Osteoblast (primary cell): ENCODE measurements at places on chromosomes 5 and 9. TPM values are rescaled to one million over a fixed set of nuclear protein-coding genes. Genes with fewer than 3 reads are reported as not detected.

DNA sequence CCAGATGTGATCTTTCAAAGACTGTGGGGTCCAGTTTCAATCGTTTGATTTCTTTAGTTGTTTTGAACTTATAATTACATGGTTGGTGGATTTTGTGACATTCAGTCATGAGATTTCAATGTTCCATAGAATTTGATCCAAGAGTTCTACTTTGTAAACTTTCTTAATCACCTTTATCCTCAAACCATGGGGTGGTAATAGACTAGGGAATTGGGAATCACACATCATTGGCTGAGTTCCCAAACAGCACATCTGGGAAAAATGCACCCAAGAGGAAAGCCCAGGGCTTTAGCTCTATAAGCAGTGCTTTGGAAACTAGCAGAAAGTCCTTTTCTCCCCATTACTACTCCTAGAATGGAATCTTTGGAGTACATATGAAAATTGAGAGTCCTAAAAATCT is 177.6 kb downstream of the NNT start:
- DNase-seq, result peak; percentile 76

- DNase-seq, result no peak
Measured at GRCh38 chr5:122880749-122881148, 35.3 kb downstream of the SNX24 start.

DNA sequence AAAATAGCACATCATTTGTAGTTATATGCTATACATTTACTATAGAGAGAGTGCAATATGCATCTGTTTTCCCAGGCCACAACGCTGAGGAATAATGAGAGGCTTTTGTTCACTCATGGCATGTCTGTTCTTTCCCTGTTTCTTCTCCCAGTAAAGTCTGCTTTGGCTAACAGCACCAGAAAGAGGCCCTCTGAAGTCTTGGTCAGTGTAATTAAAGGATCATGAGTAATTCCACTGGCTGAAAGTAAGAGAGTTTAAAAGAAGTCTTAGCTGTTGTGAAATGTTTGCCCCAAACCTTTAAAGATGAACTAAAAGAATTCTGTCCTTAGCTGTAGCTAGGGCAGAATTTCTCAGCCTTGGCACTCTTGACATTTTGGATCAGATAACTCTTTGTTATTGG is 228.8 kb downstream of the TLE4 start:
- DNase-seq, result no peak

DNA sequence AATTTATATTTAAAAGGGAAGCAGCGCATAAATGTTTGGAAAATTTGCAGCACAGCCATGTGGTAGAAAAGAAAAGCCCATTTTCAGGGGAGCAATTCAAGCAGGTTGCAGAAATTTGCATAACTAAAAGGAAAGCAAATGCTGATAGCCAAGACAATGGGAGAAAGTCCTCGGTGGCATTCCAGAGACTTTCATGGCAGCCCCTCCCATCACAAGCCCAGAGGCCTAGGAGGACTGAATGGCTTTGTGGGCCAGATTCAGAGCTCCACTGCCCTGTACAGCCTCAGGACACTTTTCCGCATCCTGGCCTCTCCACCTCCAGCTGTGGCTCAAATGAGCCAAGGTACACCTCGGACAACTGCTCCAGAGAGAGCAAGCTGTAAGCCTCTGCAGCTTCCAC is 462.9 kb downstream of the CDK5RAP2 start:
- no peak for DNase-seq

- DNase-seq, result no peak
Measured at GRCh38 chr5:116068028-116068632, 16.7 kb upstream of the COMMD10 start.

DNA sequence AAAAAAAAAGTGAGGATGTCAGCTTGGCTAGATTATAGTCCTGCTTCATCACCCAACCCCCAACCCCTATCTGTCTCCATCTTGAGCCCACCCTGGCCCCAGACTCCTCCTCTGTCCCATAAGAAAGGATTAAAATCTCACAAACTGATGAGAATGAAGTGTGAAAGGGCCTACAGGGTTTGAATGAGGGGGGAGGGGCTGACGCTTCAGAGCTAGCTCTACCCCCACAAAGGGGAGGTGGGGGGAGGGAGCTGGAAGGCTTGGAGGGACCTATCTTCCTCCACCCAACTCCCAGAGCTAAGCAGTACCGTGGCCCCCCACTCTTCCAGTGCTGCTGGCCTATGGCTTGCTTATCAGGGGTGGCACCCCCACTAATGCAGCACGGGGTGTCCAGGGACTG is 43.7 kb upstream of the HAND1 start:
- no peak for DNase-seq

The MCIDAS gene
- total RNA-seq, result under 0.01 and 0.29 TPM in 2 replicates

DNA sequence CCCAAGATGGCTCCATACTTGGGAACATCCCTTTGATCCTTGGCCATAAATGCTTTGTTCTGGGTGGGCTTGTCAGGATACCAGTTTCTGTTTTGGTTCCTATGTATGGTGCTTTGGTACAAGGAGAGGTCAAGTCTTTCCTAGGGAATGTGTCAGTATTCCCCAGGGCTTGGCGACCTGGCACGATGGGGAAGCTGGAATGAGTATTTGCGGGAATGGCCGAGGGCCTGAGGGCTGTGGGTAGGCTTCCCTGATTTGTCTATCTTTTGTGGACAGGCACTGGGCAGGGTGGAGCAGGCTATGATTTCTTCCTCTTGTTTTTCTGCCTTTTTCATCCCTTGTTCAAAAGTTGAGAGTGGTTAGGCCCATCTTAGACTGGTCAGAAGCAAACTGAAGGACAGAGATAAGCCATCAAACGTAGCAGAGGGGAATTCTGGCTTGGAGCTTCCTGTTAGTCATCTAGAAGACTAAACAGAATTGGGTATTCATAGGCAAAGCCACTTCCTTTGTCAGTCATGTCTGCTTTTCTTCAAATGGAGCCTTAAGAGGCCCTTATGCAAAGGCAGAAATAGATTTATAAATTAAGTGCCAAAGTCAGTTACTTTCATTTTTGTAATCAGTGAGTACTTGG is 13.7 kb downstream of the DOCK2 start:
- peak; percentile 84 for DNase-seq

DNA sequence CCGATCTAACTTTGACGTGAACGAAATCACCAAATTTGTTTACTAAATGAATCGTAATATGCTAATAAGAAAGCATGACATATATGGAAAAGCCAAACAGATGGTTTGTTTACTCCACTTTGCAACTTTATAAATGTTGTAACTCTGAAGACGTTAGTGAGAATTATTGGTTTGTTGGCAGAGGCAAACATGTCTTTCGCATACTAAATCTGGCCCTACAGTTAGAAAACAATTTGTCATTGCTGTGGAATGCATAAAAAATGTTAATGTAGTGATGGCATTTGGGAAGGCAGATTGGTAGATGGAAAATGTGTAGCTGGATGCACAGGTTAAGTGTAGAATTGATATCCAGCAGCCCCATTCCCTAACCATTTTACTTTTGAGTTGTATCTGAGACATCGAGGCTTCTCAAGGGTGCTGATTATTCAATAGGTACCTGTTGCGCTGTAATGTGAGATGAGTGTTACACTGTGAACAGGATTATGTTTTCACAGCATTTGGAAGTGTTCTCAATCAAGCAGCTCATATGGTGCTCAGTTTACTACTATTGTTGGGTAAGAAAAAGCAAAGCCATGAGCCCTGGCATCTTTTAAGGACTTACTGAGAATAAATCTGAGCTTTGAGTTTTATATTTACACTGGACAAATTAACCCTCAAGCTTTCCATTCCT is 444.8 kb downstream of the BNC2 start:
- DNase-seq, result no peak

The CKMT2 gene
- total RNA-seq, result 0.88 and 1.4 TPM in 2 replicates

DNA sequence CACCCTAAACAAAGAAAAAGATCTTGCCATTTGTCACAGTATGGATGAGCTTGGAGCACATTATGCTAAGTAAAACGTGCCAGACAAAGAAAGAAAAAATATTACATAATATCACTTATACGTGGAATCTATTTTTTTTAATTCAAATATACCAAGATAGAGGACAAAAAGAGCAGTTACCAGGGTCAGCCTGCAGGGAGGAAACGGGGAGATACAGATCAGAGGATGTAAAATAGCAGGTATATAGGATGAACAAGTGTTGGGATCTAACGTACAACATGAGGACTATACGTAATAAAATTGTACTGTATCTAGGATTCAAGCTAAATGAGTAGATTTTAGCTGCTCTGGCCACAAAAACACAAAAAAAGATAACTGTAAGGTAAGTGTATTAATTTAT is 247.5 kb downstream of the TMEM161B start:
- no peak for DNase-seq

DNA sequence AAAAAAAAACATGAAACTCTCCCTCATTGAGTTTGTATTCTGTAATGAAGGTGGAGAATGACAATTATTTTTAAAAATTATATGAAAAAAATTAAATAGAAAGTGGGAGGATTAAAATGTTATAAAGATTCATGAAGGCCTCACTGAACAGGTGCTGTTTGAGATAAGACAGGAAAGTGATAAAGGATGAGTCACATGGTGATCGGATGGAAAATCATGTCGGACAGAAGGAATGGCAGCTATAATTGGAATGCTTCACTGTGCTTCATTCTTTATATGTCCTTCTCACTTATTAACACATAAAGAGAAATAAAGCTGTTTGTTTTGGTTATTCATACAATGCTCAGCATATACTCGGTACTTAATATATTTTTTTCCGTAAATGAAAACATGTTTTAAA is 464.5 kb upstream of the RGMB start:
- no peak for DNase-seq

GRCh38 chr9:75201480-75202209 is 113.3 kb downstream of the OSTF1 start:
- DNase-seq, result no peak

DNA sequence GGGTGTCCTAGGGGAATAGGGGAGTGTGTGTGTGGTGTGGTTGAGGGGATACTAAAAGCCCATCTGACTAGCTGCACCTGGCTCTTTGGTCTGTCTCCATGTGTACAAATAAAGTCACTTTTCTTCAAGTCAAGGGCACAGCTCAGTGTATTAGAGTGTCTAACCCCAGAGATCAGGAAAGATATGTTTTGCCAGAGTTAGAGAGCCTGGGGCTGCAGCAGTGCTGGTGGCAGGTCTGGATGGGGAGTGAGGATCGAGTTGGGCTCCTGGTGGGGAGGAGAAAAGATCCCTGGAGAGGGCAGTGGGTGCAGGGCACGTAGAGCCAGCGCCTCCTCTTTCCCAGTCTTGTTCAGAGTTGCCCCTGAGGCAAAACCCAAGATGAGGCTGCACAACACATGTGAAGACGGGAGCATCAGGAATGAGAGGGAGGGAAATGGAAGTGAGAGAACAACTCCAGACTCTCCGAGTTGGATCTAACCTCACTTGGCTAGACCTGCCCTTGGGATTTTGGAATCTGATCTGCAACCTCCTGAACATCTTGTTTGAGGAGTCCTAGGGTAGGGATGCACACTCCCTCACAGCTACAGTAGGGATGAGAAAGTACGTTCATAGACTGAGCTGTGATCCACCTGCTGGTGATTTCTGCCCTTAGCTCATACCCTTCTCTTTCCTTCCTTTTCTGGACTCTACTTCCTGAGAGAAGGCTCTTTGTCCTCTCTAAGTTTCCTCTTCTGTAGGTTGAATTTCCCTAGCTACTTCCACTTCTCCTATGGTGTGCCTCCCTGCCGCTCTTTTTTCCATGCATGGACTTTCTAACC is 309.9 kb downstream of the ZSWIM6 start:
- no peak for DNase-seq

The MCC gene
- 40.1 and 45.6 TPM in 2 replicates for total RNA-seq

- peak; percentile 71 for DNase-seq
Measured at GRCh38 chr5:132827943-132828673, 2.3 kb downstream of the SHROOM1 start.

The FOCAD gene
- 45.6 and 53.0 TPM in 2 replicates for total RNA-seq

DNA sequence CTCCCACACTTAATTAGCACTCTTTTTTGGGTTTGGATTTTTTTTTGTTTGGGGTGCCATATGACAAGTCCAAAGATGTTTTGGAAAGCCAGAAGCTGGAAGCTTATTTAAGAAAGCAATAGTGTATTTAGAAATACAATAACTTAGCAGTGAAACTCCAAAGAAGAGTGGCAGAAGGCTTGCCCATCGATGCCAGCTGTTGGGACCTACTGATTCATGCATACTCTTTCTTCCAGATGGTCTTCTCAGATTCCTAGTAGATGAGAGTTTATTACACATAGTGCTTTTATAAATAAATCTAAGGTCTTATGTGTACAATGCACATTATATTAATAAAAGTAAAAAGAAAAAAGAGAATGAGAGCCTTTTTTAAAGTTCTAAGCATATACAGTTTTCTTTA is 374.6 kb downstream of the OSTF1 start:
- DNase-seq, result no peak

GRCh38 chr5:10248378-10249260 is 1.1 kb downstream of the ATPSCKMT start:
- peak; percentile 46 for DNase-seq

- peak; percentile 60 for DNase-seq
Measured at GRCh38 chr5:7391814-7392692, 3.9 kb upstream of the ADCY2 start.

The TRIM7 gene
- 0.29 and 0.72 TPM in 2 replicates for total RNA-seq

The SOHLH1 gene
- not detected in 2 replicates for total RNA-seq

DNA sequence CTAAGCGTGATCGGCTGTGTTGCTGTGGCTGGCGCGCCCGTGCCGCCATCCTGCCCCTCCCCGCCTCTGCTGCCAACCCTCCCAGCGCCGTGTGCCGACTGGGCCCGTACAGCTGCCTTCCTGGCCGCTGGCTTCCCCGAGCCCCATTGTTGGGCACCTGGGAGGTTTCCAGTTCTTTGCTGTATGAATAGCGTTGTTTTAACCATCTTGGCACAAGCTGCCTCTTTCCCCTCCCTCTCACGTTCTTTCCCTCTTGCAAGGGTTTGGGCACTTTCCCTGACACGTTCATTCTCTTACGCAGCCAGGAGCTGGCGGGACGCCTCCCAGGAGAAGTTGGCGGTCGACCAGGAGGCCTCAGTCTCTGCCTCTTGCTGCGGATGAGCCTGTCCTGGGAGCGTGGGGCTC is 43.1 kb upstream of the RXRA start:
- DNase-seq, result peak; percentile 92

The SH3TC2 gene
- 0.59 and 0.72 TPM in 2 replicates for total RNA-seq

The IFNB1 gene
- not detected in 2 replicates for total RNA-seq

The HK3 gene
- total RNA-seq, result under 0.01 and 1.8 TPM in 2 replicates

GRCh38 chr9:121207371-121207940 is 5.8 kb upstream of the RAB14 start:
- DNase-seq, result no peak

DNA sequence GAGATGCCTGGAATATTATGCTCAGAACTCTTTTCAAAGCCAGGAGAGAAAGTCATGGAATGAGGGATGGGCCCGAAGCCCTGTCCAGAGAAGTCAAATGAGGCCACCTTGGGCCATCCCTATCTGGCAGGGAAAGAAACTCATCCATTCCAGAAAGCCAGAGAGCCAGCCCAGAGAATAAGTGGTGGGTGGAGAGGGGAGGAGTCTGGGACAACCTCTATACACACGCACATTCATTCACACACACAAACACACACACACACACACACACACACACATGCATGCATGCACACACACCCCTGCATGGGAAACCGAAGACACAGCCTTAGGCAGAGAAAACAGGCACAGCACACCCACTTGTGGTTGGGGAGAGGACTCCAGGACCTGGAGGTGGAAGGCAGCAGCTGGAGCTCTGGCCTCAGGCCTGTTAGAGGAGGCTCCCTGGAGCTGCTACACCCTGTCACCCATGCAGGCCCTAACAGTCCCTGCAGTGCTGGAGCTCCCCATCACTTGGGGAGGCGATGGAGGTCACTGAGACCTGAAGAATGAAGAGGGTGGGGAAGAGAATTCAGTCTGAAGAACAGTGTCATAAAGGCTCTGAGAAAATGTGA is 38.0 kb downstream of the TGFBI start:
- peak; percentile 58 for DNase-seq

GRCh38 chr9:96420468-96421219 is 2.5 kb upstream of the ZNF367 start:
- peak; percentile 91 for DNase-seq
